ENCODE measurements at places on chromosomes 11 and 22.

DNA sequence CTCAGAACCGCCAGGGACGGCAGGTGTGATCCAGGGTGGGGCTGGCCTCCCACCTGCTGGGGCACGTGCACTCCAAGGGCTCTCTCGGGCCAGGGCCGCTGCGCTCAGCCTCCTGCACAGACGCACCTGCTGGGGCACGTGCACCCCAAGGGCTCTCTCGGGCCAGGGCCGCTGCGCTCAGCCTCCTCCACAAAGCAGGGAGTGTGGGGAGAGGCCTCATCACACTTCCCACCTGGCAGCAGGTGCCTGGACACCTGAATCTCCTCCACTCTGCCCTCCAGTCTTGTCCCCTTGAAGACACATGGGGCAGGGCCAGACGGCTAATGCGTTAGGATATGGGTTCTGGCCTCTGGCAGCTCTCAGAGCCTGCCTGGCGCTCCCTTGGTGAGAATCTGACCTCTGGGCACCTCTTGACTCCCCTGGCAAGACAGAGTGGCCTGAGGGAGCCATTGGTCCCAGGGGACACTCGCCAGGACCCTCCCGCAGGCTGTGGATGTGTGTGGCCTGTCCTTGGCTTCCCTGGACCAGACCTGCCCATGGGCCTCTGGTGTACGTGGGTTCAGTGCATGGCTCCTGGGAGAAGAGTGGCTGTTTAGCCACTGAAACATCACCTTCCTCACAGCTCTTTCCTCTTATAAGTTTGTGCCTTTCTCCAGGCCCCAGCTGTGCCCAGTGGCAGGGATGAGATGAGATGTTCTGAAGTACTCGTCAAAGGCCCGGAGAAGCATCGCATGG lies 73.5 kb downstream of the BRD1 start:
- DNase-seq: no peak

GRCh38 chr11:35216962-35217678 lies 78.1 kb downstream of the CD44 start:
- no peak for DNase-seq

DNA sequence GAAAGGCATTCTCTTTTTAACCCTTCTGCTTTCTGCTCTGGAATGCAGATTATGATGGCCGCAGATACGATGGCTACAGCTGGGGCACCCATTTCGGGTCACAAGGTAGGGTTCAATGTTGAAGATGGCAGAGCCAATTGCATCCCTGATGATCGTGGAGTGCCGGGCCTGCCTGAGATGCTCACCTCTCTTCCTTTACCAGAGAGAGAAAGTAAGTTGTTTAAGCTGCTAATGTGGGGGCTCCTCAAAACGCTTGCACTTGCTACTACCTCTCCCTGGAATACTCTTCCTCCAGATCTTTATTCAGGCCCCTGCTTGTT lies 50.8 kb upstream of the PRDM11 start:
- DNase-seq: no peak

DNA sequence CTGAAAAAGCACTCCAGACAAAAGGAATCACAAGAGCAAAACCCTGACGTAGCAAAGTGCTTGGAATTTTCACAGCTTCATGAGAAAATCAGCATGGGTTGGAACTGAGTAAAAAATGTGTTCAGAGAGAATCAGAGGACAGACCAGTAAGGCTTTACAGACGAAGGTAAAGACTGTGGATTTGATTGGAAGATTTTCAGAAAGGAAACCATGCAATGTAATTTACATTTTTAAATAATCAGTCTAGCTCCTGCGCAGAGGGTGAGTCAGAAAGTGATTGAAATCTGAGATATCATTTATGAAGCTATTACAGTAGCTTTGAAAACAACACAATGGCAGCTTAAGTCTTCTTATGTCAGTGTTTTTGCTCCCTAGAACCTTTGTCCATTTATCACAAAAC lies 1122.3 kb downstream of the LRRC4C start:
- DNase-seq: no peak

DNA sequence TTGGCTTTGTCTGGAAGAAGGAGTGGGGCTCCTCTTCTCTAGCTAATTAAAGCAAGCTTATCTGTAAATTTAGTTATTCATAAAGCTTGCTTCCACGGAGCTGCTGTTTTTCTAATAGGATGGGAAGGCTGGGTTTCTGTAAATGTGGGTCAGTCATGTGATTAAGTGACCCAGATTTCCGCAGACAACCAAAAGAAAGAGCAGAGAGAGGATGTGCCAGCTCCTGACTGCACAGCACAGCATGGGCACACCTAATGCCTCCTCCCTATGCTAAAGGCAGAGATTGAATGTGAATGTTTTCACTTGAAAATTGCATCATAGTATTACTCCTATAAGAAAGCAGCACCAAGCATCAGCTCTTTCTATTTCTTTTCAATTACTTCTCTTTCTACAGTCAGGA lies 160.2 kb downstream of the FAT3 start:
- no peak for DNase-seq

DNA sequence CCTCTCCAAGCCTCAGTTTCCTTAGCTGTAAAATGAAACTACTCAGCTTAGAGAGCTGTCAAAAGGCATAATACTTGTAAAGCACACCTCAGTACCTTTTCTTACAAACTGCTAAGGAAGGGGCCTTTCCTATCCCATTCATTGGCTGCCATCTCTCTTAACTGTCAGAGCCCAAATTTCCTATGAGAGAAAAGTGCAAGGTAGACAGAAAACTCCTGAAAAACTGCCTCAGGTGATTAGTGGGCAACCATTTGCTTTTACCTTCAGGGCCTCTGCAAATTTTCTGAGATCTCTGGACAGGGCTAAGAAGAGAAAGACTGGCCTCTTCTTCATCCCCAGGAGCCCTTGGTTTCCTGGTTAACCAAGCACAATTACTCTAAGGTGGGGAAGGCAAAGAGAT lies 13.8 kb downstream of the LARGE1 start:
- DNase-seq: no peak

DNA sequence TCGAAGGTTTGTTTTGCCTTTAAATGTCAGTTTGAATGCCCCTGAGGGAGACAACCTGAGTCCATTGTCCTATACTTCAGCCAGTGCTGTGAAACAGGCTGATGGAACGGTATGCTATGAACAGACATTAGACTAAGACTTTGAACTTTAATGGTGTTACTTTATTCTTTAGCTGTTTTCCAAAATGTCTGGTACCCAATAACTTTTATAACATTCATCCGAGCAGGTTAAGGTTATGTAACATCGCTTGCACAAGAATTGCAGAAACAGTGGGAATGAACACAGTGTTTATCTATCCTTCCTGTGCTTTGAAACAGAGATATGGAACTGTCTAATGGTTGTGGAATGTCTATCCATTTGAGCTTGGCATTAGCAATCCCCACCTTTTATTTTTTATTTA lies 12.5 kb upstream of the PTS start:
- DNase-seq: no peak

Measured in iPS DF 19.7 (cell line).